Naive thymus-derived CD8-positive, alpha-beta T cell (primary cell): ENCODE measurements at places on chromosomes 1 and 21.

DNA sequence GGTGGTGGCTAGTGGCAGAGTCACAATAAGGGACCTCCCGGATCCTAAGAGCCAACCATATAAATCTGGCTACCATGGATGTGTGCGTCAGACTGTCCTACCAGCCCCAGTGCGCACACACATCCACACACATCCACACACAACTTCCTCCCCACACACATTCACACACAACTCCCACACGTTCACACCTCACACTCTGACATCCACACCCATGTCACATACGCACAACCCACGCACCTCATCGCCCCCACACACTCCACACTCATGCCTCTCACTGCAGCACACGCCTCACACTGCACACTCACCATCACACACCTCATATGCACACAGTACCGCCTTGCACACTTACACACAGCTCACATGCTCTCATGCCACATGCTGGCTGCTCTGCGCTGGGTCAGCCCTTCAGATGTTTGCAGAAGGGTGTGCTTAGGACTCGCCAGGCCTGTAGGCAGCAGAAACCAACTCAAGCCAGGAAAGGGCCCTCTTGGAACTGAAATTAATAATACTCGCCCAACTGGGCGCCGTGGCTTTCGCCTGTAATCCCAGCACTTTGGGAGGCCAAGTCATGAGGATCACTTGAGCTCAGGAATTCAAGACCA, 3.0 kb downstream of the LDLRAD2 start:
- H3K27ac ChIP-seq, result peak overlapping the region; percentile 74
- no peaks in the 10 kb centered on the region for H3K36me3 ChIP-seq
- H3K27me3 ChIP-seq, result peaks cover 8% of the 10 kb centered on the region
- no peak for DNase-seq
- H3K4me1 ChIP-seq, result peaks cover 8% of the 10 kb centered on the region

GRCh38 chr1:77370583-77371306, 88.9 kb downstream of the AK5 start:
- H3K36me3 ChIP-seq, result peaks cover 15% of the 10 kb centered on the region
- no peak for DNase-seq
- no peak overlapping the region for H3K4me3 ChIP-seq
- H3K27me3 ChIP-seq, result no peaks in the 10 kb centered on the region

DNA sequence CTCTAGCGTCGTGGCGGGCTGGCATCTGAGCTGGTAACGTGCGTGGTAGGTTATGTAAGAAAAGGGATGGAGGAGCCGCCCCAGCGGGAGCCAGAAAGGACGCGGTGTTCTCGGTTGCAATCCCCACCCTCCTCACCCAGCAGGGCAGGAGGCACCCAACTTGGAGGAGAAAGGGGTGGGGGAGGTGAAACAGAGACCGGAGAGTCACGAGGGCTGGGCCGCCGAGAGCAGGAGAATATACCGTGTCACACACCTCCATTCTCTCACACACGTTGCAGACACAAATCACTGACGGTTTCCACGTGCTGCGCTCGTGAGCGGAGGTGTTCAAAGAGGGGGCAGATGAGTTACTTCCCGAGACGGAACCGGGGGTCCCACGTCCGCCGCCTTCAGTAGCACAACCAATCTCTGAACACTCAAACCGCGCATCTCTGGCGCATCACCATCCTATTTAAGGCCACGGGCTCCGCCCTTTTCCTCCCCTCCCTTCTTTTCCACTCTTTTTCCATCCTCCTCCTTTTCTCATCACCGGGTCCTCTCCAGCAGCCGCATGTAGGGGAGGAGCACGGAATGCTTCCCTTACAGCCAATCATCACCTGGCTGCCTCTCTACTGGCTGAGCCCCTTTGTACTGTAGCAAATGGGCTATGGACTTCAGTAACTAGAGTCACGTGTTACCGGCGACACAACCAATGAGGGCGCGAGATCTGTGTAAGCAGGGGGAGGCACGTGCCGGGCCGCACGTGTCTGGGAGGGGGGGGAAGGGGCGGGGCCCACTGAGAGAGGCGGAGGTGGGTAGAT, at the start of gene CIART:
CIART (plus strand) TSS at position 797 of the 800 bp plus-strand sequence. CDS start 714 bp downstream, outside the sequence.
- H3K36me3 ChIP-seq, result no peaks in the 10 kb centered on the region
- DNase-seq, result peak; percentile 82
- peak within 1 kb of the TSS; percentile 94 for H3K27ac ChIP-seq
- peak within 1 kb of the TSS; percentile 90 for H3K4me3 ChIP-seq

GRCh38 chr1:12555411-12556367, 62.3 kb downstream of the DHRS3 start:
- H3K27ac ChIP-seq, result peak overlapping the region; percentile 75
- no peaks in the 10 kb centered on the region for H3K36me3 ChIP-seq
- no peak for DNase-seq
- no peaks in the 10 kb centered on the region for H3K4me1 ChIP-seq
- H3K27me3 ChIP-seq, result no peaks in the 10 kb centered on the region

GRCh38 chr1:65539266-65540131, 119.0 kb downstream of the LEPR start:
- no peaks in the 10 kb centered on the region for H3K36me3 ChIP-seq
- peaks cover 6% of the 10 kb centered on the region for H3K4me1 ChIP-seq
- no peak overlapping the region for H3K27ac ChIP-seq
- H3K4me3 ChIP-seq, result no peak overlapping the region

- peak overlapping the region; percentile 87 for H3K4me3 ChIP-seq
- H3K4me1 ChIP-seq, result peaks cover 22% of the 10 kb centered on the region
- DNase-seq, result peak; percentile 21
- peaks cover 62% of the 10 kb centered on the region for H3K27me3 ChIP-seq
Observed at GRCh38 chr1:66532798-66533783, 862 bp upstream of the SGIP1 start.

DNA sequence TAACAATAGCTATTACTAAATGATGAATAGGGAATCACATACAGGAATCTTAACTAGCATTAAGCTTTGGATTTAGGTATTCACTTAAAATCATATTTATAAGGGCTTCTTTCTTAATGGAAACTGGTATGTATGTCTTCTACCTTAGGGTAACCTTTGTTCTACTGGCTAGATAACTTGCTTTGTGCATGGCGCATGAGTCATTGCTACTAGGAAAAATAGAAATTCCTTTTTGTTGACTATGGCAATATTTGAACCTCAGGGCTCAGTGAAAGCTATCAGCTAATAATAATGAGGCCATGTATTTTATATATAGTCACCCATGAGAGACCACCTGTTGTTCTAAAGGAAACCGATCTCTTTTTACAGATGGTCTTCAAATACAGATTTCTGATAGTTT, 72.5 kb downstream of the RPS6KC1 start:
- H3K27me3 ChIP-seq, result no peaks in the 10 kb centered on the region
- H3K4me3 ChIP-seq, result no peak overlapping the region
- H3K27ac ChIP-seq, result no peak overlapping the region
- H3K4me1 ChIP-seq, result peaks cover 4% of the 10 kb centered on the region
- H3K36me3 ChIP-seq, result no peaks in the 10 kb centered on the region
- no peak for DNase-seq

GRCh38 chr1:218817071-218817470, 356.6 kb upstream of the LYPLAL1 start:
- no peak overlapping the region for H3K27ac ChIP-seq
- H3K4me3 ChIP-seq, result no peak overlapping the region
- H3K4me1 ChIP-seq, result no peaks in the 10 kb centered on the region
- no peaks in the 10 kb centered on the region for H3K36me3 ChIP-seq
- DNase-seq, result no peak
- no peaks in the 10 kb centered on the region for H3K27me3 ChIP-seq

GRCh38 chr1:156694690-156694962, 10.8 kb downstream of the CRABP2 start:
- peaks cover 20% of the 10 kb centered on the region for H3K4me1 ChIP-seq
- H3K27ac ChIP-seq, result no peak overlapping the region
- no peak overlapping the region for H3K4me3 ChIP-seq
- no peak for DNase-seq
- no peaks in the 10 kb centered on the region for H3K36me3 ChIP-seq
- H3K27me3 ChIP-seq, result peaks cover 62% of the 10 kb centered on the region

- no peak overlapping the region for H3K4me3 ChIP-seq
- peaks cover 43% of the 10 kb centered on the region for H3K4me1 ChIP-seq
- H3K36me3 ChIP-seq, result no peaks in the 10 kb centered on the region
- no peaks in the 10 kb centered on the region for H3K27me3 ChIP-seq
Observed at GRCh38 chr1:16266411-16267118, 29.6 kb upstream of the CPLANE2 start.

DNA sequence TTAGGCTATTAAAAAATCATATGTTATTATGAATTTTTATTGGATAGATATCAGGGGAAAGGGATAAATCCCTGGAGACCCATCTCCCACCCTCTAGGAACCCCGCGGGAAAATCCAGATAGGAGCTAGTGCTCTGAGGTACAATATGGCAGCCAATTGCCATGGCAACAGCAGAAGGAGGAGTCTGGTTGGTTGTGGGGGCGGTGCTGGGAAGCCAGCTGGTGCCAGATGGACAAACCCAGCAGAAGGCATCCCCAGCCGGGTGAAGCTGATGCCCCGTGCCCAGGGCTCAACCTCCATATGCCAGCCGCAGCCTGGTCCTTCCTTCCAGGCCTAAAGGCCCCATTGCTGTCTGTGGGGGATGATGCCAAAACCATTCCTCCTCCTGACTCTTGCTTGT, 38.3 kb downstream of the RHBG start:
- H3K27ac ChIP-seq, result no peak overlapping the region
- no peaks in the 10 kb centered on the region for H3K4me1 ChIP-seq
- no peak for DNase-seq
- H3K4me3 ChIP-seq, result no peak overlapping the region

DNA sequence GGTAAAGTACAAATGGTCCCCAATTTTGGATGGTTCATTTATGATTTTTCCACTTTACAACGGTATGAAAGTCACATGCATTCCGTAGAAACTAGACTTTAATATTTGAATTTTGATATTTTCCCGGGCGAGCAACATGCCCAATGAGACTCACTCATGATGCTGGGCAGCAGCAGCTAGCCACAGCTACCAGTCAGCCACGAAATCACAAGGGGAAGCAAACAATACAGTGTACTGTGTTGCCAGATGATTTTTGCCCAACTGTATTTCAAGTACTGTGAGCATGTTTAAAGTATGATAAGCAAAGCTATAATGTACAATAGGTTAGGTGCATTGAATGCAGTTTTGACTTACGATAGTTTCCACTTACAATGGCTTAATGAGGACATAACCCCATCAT, 266.8 kb downstream of the VAV3 start:
- H3K36me3 ChIP-seq, result peaks cover 32% of the 10 kb centered on the region
- H3K4me3 ChIP-seq, result no peak overlapping the region
- H3K27me3 ChIP-seq, result no peaks in the 10 kb centered on the region

DNA sequence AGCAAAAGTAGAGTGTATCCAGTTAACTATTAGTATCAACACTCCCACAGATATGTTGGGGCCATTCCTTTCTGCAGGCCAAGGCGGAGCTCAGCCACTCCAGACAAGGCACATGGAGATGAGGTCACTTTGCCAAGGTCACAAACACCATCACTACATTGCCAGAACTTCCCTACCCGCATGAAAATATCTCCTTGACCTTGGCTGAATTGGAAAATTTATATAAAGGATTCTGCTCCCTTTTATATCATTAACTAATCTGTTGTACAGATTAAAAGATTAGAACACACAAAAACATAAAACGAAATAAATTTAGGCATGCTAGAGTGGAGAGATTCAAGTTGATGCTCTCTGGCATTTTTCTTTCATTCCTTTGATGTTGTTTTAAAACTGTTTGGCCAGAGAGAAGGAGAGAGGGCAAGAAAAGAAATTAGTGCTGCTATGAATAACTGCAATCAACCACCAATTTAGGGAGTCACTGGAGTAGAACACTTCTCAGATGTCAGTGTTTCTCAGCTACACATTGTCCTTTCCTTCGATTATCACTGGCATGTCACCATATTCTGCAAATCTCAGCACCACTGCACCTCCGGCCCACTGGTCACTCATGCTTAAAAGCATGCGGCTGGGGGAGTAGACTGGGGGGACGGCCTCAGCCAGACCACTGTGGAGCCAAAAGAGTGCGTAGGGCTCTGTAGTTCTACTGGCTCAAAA, 78.7 kb upstream of the ATP1B1 start:
- peaks cover 4% of the 10 kb centered on the region for H3K27me3 ChIP-seq
- H3K27ac ChIP-seq, result no peak overlapping the region
- no peak for DNase-seq
- no peaks in the 10 kb centered on the region for H3K36me3 ChIP-seq
- no peaks in the 10 kb centered on the region for H3K4me1 ChIP-seq

- no peaks in the 10 kb centered on the region for H3K4me1 ChIP-seq
- no peak for DNase-seq
- no peak overlapping the region for H3K4me3 ChIP-seq
- H3K36me3 ChIP-seq, result no peaks in the 10 kb centered on the region
- no peak overlapping the region for H3K27ac ChIP-seq
Observed at GRCh38 chr1:2914702-2915101, 106.6 kb upstream of the ACTRT2 start.

- H3K27ac ChIP-seq, result no peak overlapping the region
- DNase-seq, result no peak
- H3K27me3 ChIP-seq, result peaks cover 21% of the 10 kb centered on the region
- no peaks in the 10 kb centered on the region for H3K36me3 ChIP-seq
- no peak overlapping the region for H3K4me3 ChIP-seq
Observed at GRCh38 chr1:98059620-98060019, 138.8 kb upstream of the DPYD start.

DNA sequence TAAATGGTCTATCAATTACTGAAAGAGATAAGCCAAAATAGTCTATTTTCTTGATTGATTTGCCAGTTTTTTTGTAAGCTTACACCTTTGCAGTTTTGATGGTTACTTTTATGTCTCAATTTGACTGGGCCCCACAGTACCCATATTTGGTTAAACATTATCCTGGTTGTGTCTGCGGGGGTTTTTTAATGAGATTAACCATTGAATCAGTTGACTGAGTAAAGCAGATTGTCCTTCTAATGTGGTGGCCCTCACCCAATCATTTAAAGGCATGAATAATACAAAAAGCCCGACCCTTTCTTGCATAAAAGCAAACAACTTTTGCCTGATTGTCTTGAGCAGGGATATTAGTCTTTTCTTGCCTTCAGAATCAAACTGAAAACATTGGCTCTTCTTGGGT, 650.0 kb upstream of the RGS18 start:
- H3K4me3 ChIP-seq, result no peak overlapping the region
- no peaks in the 10 kb centered on the region for H3K36me3 ChIP-seq
- no peaks in the 10 kb centered on the region for H3K4me1 ChIP-seq
- no peaks in the 10 kb centered on the region for H3K27me3 ChIP-seq
- DNase-seq, result no peak

GRCh38 chr1:36211841-36212240, 12.4 kb upstream of the THRAP3 start:
- no peaks in the 10 kb centered on the region for H3K36me3 ChIP-seq
- no peak overlapping the region for H3K27ac ChIP-seq
- H3K27me3 ChIP-seq, result no peaks in the 10 kb centered on the region
- no peak overlapping the region for H3K4me3 ChIP-seq
- H3K4me1 ChIP-seq, result no peaks in the 10 kb centered on the region

DNA sequence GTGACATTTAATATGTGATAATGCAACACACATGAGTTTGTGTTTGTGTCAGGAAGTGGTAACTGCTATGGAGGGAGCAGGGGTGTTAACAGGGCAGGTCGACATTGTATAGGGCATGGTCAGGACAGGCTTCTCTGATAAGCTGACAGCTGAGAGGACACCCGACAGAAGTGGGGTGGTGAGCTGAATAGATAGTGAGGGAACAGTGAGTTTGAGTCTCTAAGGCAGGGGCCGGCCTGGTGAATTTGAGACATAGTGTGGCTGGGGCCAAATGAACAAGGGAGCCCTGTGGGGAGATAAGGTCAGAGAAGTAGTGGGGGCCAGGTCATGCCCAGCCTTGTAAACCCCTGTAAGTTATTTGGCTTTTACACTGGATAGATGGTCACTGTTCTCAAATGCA, 217.4 kb upstream of the KIAA0040 start:
- H3K27me3 ChIP-seq, result peaks cover 8% of the 10 kb centered on the region
- H3K27ac ChIP-seq, result no peak overlapping the region
- DNase-seq, result no peak
- H3K36me3 ChIP-seq, result no peaks in the 10 kb centered on the region
- H3K4me1 ChIP-seq, result no peaks in the 10 kb centered on the region
